Motor neuron (in vitro differentiated cells): ENCODE measurements at places on chromosomes 3 and 15. TPM values are rescaled to one million over a fixed set of nuclear protein-coding genes. Genes with fewer than 3 reads are reported as not detected.

- ATAC-seq, result no peak
Measured at GRCh38 chr15:71469413-71469812, 340.9 kb upstream of the NR2E3 start.

- no peak for ATAC-seq
Measured at GRCh38 chr15:83077491-83078230, 10.6 kb upstream of the BTBD1 start.

DNA sequence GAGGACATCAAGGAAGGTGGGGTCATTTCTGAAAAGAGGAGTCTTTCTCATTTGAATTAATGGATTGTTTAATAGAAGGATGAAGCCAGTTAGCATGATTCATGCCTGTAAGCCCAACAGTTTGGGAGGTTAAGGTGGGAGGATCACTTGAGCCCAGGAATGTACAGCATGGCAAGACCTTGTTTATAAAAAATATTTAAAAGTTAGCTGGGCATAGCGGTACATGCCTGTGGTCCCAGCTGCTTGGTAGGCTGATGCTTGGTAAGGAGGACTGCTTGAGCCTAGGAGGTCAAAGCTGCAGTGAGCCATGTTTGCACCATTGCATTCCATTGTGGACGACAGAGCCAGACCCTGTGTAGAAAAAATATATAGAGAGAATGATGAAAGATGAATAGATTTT is 165.5 kb downstream of the ALCAM start:
- no peak for ATAC-seq

- no peak for ATAC-seq
Measured at GRCh38 chr15:59596640-59597039, 14.9 kb upstream of the GCNT3 start.

GRCh38 chr15:65651831-65652749 is 30.4 kb downstream of the SLC24A1 start:
- no peak for ATAC-seq

DNA sequence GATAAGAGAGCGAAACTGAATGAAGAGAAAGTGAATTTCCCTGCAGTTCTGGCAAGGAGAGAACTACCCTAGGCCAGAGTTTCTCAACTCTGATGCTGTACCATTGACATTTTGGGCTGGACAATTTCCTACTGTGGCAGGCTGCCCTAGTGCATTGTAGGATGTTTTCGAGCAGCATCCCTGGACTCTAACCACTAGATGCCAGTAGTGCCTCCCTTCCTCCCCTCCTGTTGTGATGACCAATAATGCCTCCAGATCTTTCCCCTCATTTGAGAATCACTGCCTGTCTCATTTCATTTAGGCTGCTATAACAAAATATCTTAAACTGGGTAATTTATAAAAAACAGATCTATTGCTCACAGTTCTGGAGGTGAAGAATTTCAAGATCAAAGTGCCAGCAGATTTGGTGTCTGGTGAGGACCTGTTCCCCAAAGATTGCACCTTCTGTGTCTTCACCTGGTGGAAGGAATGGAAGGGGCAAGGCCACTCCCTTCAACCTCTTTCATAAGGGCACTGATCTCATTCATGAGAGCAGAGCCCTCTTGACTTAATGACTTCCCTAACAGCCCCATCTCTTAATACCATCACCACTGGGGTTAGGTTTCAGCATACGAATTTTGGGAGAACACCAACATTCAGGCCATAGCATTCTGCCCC is 188.9 kb upstream of the MEIS2 start:
- ATAC-seq, result peak; percentile 57

DNA sequence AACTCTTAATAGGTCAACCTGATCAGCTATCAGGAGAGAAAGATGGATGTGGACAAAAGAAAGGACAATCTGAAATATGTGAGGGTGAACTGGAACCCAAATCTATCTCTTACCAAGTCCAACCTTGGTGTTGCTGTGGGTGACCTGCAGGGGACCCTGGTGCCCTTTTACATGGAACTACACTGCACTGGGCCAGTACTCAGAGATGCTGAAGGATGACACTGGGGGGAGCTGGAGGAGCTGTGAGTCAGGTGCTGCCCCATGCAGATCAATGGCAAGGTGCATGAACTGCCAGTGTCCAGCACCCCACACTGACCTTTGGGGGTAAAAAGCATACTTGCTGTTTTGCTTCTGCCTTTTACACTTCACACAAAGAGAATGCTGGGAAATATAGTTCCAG is 55.6 kb upstream of the TBC1D5 start:
- ATAC-seq, result no peak

DNA sequence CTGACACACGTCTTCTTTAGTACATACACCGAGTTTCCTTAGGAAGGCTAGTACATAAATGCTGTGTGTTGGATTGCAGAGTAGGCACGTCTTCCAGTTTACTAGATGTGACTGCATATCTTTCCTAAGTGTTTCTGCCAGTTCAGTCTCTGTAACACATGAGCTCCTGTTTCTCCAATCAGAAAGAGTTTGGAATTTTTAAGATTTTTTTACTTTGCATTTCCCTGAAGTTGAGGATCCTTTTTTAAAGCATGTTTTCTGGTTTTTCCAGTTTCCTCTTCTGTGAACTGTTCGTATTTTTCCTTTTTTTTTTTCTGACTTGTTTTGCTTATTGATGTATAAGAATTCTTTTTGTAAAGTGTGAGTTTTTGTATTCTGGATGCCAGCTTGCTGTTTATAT is 7.5 kb upstream of the POLR2M start:
- no peak for ATAC-seq

GRCh38 chr3:69926385-69926784 is 73.1 kb upstream of the SAMMSON start:
- no peak for ATAC-seq

DNA sequence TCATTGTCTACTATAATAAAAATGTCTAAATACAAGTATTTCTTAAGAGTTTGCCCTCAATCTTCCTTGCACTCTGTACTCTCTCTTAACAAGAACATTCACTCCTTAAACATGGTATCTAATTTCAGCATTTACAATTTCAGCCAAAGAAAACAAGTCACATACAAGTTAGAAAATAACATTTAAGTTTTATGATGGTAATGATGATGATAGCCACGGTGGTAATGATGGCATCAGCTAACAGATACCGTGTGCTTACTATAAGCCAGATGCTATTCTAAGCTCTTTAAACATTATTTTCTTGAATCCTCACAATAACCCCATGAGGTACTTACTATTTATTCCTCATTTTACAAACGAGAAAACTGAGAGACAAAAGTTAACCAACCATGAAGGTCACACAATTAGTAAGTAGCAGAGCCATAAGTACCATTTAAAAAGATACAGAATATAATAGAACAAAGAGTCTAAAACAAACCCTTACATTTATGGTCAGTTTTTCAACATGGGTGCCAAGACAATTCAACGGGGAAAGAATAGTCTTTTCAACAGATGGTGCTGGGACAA is 7.4 kb downstream of the SPICE1 start:
- ATAC-seq, result no peak

GRCh38 chr3:179860275-179861107 is 176.2 kb downstream of the PEX5L start:
- no peak for ATAC-seq

GRCh38 chr15:27222479-27222878 is 251.5 kb downstream of the GABRG3 start:
- ATAC-seq, result peak; percentile 39

GRCh38 chr3:13424141-13424844 is 4.2 kb upstream of the NUP210 start:
- ATAC-seq, result no peak

GRCh38 chr3:122621112-122621511 is 43.7 kb downstream of the PARP15 start:
- ATAC-seq, result no peak

- peak; percentile 98 for ATAC-seq
Measured at GRCh38 chr3:20080956-20081554, 40.8 kb downstream of the KAT2B start.

DNA sequence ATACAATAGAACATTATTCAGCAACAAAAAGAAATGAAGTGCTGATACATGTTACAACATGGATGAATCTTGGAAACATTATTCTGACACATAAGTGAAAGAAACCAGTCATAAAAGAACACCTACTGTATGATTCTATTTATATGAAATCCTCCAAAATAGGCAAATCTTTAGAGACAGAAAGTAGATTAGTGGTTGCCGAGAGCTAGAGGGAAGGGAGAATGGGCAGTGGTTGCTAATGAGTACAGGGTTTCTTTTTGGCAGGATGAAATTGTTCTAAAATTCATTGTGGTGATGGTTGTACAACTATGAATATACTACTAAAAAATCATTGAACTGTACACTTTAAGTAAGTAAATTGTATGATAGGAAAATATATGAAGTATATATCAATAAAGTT is 6.3 kb upstream of the LRRC58 start:
- ATAC-seq, result no peak

GRCh38 chr3:110811050-110811449 is 260.6 kb upstream of the NECTIN3 start:
- ATAC-seq, result no peak

CPA3 gene
- total RNA-seq, result not detected in 2 replicates

SNTN gene
- 0.22 TPM in 1 of 2 replicates, not detected in the other for total RNA-seq

PIGZ gene
- 1.6 and 1.8 TPM in 2 replicates for total RNA-seq

CILP gene
- total RNA-seq, result 0.18 and 0.21 TPM in 2 replicates

PIGB gene
- 18.2 and 19.5 TPM in 2 replicates for total RNA-seq

SI gene
- total RNA-seq, result not detected in 2 replicates

NR2E3 gene
- total RNA-seq, result 0.57 and 2.2 TPM in 2 replicates

ADAMTS9 gene
- total RNA-seq, result 7.6 and 8.7 TPM in 2 replicates

SUCNR1 gene
- total RNA-seq, result 0.15 and 0.24 TPM in 2 replicates

TRIM42 gene
- 0.14 and 0.23 TPM in 2 replicates for total RNA-seq

CCDC39 gene
- 0.22 TPM in 1 of 2 replicates, not detected in the other for total RNA-seq
